CD4-positive, alpha-beta T cell treated with Interleukin-4 for 1 hour (primary cell): ENCODE measurements at places on chromosomes 1 and 21.

- no peak for DNase-seq
These were observed 28.1 kb upstream of the LAPTM5 start for GRCh38 chr1:30785714-30786113.

GRCh38 chr1:33009561-33009960, 27.1 kb downstream of the AK2 start:
- no peak for DNase-seq

- no peak for DNase-seq
These were observed 15.2 kb downstream of the PTTG1IP start for GRCh38 chr21:44858291-44858690.

DNA sequence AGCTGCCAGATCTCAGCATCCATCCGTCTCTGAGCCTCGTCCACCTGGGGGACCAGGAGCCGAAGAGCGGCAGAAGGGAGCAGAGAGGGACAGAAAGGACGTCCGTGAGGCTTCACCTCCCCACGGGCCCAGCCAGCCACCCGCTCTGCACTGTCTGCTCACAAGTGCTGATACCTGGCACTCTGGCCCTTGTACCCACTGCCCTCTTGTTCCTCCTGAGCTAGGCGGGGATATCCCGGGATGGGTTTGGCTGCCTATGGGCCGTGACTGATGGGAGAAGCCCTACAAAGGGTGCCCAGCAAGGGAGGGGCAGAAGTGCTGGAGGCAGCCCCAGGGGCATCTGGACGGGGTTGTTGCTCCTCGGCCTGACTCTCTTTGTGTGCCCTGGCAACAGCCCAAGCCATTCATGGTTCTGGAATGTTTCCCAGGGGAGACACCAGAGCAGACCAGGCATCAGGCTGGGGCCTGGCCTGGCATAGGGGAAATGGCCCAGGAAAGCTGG, 57.6 kb downstream of the LDLRAD2 start:
- DNase-seq, result no peak

DNA sequence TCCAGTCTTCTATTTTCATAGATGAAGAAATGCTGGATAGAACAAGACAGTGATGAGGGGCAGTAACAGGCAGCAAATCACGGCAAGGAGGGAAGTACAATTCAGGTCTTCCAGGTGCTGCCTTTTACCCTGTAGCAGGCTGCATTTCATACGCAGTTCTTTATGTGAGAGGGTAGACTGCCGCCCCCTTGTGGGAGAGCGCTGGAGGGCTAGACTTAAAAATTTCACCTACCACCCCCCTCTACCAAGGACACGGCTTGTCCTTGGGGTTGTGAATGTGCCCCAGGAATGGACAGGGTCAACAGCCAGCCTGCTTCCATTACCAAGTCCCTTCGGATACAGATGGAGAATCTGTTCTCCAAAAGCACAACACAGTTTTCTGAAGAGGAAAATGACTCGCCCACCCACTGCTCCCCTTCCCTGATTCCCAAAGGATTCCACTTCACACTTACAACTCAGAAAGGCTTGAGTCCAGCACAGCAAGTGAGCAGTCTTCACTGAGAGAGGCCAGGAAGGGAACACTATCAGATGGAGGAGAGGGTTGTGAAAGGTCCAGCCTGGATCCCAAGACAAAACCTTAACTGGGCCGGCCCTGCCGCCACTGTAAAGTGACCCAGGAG, 7.4 kb downstream of the WDR77 start:
- peak; percentile 76 for DNase-seq

DNA sequence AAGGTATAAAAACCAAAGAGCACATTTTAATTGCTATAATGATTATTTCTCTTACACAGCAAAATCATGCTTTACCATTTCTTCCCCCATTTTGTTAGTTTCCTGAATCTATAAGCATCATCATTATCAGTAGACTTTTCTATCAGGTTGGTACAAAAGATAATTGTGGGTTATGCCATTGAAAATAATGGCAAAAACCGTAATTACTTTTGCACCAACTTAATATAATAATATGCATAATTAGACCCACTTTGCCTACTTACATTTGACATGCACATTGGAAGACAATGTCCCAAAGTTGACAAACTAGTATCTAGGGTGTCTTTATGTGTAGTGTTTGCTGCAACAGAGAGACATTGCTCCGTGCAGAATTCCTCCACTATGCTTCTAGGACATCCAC, 594.2 kb downstream of the LMO4 start:
- DNase-seq, result no peak

DNA sequence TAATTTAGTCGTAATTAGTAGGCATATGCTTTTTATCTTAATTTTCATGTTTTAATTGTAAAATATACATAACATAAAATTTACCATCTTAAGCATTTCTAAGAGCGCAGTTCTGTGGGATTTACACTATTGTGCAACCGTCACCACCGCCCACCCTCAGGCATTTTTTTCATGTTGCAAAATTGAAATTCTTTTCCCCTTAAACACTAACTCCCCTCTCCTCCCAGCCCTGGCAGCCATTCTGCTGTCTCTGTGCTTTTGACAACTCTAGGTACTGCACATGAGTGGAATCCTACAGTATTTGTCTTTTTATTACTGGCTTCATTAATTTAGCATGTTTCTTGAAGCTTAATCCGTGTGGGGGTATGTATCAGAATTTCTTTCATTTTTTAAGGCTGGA, 7.8 kb downstream of the PIK3CD start:
- no peak for DNase-seq

DNA sequence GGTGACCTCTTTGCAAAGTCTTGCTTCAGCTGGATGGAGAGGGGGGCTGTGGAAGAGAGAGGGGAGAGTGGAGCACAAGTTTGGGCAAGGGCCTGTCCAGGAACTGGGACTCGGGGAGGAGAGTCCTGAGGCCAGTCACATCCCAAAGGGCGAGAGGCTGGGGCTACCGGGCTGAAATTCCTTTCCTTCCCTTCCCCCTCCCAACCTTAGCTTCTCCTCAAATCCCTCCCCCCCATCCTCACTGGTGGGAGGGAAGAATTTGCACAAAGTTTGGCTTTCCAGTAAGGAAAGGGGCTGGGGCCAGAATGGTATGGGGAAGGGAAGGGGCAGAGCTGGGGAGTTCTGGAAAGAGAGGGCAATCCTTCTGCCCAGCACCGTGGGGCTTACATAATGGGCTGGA, 854 bp downstream of the CNTN2 start:
- no peak for DNase-seq

- DNase-seq, result no peak
These were observed 74.6 kb downstream of the DNTTIP2 start for GRCh38 chr1:93804412-93804811.

DNA sequence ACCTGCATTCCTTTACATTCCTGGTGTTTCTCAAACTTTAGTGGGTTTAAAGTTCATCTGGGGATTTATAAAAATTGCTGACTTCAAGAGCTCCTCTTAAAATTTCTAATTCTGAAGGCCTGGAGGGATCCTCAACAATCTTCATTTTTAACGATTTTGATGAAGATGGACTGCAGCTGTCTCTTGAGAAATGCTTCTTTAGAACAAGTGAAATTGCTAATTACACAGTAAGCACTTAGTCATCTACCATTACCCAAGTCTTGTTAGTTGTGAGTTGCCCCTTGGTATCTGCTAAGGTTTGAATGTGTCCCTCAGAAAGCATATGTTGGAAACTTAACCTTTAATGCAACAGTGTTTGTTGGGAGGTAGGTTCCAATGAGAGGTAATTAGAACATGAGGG, 163.7 kb downstream of the LTN1 start:
- no peak for DNase-seq
